ENCODE measurements at places on chromosomes 7 and 10. TPM values are rescaled to one million over a fixed set of nuclear protein-coding genes. Genes with fewer than 3 reads are reported as not detected.

The GARIN1A gene
- total RNA-seq, result 0.10 TPM

The MYL7 gene
- total RNA-seq, result not detected

DNA sequence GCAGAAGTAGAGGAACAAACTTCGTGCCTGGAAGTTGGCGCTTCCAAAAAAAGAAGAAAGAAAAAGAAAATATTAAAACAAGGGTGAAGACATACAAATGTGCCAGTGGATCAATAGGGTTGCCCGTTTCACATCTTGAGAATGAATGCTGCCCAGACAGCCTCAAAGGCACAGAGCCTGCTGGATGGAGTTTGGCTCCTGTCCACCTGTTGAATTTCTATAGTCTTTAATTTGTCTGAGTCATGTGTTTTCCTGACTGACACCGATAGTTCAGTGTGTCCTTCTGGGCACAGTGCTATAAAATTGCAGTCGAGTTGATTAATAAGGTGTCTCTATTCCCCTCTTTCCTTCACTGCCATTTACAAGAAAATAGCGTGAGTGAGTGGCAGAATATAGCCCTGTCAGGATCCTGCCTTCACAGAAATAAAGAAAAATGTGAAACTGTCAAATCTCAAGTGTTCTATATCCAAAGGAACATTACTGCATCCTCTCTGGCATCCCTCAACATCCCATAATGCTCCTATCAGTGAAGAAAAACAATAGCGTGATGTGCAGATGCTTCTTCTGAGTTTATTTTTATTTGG lies 471.3 kb upstream of the AUTS2 start:
- H3K27ac ChIP-seq, result no peak overlapping the region
- no peak for DNase-seq
- no peaks in the 10 kb centered on the region for H3K4me1 ChIP-seq
- H3K4me3 ChIP-seq, result no peak overlapping the region
- no peaks in the 10 kb centered on the region for H3K36me3 ChIP-seq

DNA sequence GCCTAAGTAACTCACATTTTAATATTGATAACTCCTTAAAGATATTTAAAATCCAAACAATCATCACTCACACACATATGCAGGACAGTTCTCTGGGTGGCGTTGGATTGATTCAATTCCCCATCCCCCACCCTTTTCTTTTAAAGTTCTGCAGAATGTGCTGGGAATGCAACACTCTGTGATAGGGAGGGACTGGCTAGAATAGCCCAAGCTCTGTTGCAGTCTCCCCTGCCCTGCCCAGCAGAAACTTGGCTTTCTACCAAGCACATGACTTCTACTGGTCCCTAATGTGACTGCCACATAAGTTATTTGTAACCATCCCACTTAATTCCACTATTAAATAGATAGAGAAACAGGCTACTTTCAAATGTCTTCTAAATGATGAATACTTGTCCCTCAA lies 55.2 kb downstream of the TWIST1 start:
- H3K4me3 ChIP-seq, result no peak overlapping the region
- H3K4me1 ChIP-seq, result no peaks in the 10 kb centered on the region
- no peak overlapping the region for H3K27ac ChIP-seq
- no peaks in the 10 kb centered on the region for H3K27me3 ChIP-seq
- no peaks in the 10 kb centered on the region for H3K36me3 ChIP-seq

- H3K4me1 ChIP-seq, result no peaks in the 10 kb centered on the region
- no peak overlapping the region for H3K27ac ChIP-seq
- no peaks in the 10 kb centered on the region for H3K36me3 ChIP-seq
- H3K4me3 ChIP-seq, result no peak overlapping the region
- no peaks in the 10 kb centered on the region for H3K27me3 ChIP-seq
Observed at GRCh38 chr7:123979876-123980275, 53.0 kb downstream of the TMEM229A start.

GRCh38 chr7:36278620-36279172 lies 111.0 kb upstream of the ANLN start:
- no peak for DNase-seq
- H3K4me3 ChIP-seq, result no peak overlapping the region

Measured in activated CD4-positive, alpha-beta memory T cell treated with anti-CD3 and anti-CD28 coated beads for 36 hours (primary cell).